ENCODE measurements at places on chromosomes 1 and 21.

- DNase-seq, result no peak
Observed at GRCh38 chr1:77030401-77031105, 163.3 kb downstream of the ST6GALNAC5 start.

GRCh38 chr1:43156026-43156425, 16.1 kb downstream of the EBNA1BP2 start:
- no peak for DNase-seq

DNA sequence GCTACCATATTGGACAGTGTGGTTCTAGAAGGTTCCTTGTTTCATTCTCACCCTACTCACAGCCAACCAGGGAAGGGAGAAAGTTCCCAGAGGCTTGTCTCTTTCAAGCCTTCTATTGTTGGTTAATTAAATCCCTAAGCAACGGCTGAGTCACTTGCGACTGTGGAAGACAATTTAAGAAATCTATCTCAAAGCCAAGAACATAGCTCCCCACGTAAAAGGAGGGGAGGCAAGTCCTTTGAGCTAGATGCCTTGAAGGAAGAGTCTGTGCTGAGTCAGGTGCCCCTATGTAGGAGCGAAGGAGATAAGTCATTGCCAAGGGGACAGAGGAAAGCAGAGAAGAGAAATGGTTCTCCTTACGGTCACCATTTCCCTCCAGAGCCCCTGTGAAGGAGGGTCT, 79.4 kb upstream of the PPP2R5A start:
- no peak for DNase-seq

DNA sequence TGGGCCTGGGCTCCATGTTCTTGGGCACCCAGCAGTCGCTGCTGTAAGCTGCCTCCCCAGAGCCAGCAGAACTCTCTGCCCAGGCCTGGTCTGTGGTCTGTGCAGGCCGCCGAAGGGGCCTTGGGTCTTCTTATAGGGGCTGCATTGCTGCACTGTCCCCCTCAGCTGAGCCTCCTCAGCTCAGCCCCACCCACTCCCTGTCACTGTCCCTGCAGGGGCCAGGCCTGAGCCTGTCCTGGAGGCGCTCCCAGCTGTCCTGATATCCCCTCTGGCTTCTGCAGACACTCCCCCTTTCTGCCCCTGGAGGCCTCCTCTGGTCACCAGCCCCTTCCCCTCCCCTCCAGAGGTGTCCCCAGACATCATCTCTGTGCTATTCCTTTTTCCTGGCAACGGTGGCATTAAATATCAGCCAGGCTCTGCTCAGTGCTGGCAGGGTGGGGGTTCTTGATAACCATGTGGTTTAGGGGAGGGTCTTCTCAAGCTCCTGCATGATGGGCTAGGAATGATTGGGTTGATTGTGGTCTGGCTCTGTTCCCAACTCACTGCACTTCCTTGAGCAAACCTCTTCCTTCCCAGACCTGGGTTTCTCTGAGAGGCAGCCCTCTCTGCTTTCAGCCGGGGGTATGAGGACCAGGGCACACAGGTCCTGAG, 3.7 kb upstream of the FOXO6 start:
- no peak for DNase-seq

- no peak for DNase-seq
Observed at GRCh38 chr21:24903994-24904635, 703.2 kb downstream of the MRPL39 start.

DNA sequence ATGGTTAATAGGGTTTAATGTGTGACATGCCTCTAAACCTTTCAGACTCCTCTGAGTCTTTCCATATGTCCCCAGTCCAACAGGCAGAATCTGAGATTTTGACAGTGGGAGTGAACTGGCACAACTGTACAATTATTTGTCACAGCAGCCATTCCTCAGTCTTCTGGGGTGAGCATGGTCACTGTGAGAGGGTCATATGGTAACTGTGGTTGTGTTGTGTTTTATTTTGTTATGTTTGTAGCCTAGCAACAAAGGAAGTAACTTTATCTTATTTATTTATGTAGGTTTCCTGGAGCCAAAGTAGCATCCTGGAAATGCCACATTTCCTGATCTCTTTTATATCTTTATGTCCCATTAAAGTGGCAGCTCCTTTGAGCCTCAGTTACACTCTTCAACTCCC, 1067.9 kb downstream of the TTLL7 start:
- DNase-seq, result no peak
